ENCODE measurements at places on chromosomes 2 and 18.

GRCh38 chr2:13052547-13052946 lies 335.8 kb downstream of the TRIB2 start:
- DNase-seq, result no peak

GRCh38 chr2:234211797-234212196 lies 161.3 kb downstream of the SPP2 start:
- DNase-seq, result no peak

DNA sequence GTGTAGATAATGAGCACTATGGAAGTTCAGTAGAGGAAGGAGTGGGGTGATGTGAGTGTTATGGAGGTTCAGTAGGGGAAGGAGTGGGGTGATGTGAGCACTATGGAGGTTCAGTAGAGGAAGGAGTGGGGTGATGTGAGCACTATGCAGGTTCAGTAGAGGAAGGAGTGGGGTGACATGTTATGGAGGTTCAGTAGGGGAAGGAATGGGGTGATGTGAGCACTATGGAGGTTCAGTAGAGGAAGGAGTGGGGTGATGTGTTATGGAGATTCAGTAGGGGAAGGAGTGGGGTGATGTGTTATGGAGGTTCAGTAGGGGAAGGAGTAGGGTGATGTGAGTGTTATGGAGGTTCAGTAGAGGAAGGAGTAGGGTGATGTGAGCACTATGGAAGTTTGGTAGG lies 116.3 kb upstream of the SMAD7 start:
- no peak for DNase-seq

DNA sequence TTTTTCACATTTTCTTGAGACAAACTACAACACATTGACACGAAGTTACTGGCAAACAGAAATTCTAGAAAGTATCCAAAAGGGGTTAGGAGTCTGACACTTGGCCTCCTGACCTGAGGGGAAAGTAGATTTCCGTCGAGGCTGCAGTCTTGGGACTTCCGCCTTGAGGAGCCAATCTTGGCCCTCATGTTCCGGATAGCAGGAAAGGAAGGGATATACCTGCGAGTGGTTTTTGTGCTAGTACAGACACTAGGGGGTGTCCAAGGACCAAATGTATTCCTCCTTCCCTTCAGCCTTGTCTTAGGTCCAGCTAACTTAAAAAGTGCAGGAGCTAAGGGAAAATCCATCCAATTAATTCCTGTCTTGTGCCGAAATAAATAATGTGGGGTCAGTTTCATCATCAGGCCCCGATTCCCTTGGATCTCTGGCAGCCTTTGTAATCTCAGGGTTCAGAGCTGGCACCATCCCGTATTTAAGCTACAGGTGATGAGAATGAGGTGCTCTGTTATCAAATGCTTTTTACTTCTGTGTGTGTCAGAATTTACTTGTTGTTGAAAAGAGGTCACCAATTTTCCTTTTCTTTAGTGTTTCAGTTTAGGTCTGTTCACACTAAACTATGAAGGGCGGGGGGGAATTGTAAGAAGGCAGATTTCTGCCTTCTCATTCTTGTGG lies 330.2 kb upstream of the FANCL start:
- DNase-seq, result no peak

DNA sequence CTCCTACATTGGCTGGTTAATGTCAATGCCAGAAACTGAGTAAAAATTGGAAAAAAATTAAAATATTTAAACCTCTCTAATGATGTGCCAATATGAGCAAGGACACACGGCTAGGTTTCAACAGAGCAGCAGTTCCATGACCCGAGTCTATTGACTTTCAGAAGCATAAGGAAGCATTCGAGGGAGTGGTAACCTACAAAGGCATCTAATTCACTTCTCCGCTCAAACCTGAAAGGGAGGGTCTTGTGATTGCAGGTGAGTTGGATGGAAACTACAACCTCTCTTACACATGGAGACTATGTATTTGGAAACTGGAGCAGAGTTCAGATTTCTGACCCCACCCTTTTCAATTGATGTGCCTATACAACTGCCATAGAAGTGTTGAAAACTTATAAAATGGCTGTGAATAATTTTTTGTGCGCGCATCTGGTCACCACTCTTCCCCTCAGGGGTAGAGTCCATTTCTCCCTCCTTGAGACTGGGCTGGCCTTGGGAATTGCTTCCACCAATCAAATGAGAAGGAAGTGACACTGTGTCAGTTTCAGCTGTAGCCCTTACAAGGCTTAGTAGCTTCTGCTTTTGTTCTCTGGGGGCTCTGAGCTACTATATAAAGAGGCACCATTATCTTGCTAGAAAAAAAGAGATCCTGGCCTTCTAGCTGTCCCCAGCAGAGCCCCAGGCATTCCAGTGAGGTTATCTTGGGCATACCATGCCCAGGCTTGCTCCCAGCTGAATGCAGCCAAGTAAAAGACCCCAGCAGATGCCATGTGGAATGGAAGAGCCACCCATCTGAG lies 278.0 kb downstream of the EPHA4 start:
- no peak for DNase-seq

DNA sequence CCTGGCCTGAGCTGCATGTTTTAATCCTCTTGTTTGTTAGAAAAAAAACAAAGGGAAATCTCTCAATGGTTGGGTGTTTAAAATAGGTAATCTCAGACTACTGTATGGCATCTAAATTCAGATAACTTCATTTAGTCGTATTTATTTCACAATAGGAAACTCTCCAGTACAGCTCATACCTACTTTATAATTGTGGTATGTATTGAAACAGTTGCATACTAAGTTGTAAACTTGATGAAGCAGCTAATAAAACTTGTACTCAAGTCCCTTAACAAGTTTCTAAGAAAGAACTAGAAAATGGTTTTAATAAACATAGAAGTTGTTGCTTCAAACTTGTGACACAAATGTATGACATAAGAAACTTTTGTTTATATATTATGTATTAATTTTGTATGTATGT lies 334.5 kb downstream of the PTPRM start:
- DNase-seq, result no peak

- no peak for DNase-seq
Measured at GRCh38 chr2:202450785-202451184, 74.7 kb downstream of the BMPR2 start.

DNA sequence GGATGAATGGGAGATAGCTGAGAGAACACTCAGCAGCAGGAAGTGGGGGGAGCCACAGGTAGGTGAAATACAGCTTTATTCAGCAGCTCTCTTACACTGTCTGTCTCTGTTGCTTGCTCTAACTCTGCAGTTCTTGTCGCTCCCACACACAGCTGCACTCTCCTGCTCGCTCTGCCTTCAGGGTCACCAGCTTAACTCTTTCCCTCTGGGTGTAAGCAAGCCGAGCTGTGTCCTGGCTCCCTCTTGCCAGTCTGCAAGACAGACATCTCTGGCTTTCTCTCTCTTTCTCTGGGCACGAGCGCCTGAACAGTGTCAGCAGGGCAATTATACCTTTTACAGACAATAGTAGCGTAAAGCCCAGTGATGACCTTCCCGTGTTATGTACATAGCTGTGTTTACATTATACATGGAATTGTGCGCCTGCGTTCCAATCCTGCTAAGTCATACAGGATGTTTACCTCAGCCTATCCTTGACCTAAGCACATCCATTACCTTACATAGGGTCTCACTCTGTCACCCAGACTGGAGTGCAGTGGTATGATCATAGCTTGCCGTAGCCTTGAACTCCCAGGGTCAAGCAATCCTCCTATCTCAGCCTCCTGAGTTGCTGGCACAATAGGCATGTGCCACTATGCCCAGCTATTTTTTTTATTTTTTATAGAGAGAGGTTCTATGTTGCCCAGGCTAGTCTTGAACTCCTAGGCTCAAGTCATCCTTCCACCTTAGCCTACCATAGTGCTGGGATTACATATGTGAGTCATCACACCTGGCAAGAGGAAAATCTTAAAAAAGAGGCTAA lies 57.8 kb upstream of the CHN1 start:
- no peak for DNase-seq

DNA sequence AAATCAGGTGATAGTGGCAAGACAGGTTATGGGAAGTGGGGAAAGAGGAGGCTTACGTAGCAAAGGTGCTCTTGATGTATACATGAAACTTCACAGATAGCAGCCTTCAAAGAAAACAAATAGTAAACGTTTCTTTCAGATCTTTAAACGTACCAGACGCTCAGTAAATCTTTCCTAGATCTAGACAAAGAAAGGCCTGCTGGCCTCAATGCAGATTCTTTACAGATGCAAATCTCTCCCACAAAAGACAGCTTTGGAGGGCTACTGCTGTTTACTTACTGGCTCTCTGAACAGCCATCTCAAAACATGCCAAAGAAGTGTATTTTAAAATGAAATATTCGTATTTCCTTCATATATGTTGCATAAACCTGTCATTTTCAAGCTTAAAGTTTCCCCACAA lies 1279.9 kb upstream of the NRXN1 start:
- no peak for DNase-seq

GRCh38 chr18:29087616-29088246 lies 910.8 kb upstream of the CDH2 start:
- no peak for DNase-seq

Measured in T-helper 2 cell (primary cell).